ENCODE measurements at places on chromosomes 3 and 15. TPM values are rescaled to one million over a fixed set of nuclear protein-coding genes. Genes with fewer than 3 reads are reported as not detected.

GRCh38 chr3:128554100-128554464 lies 61.1 kb upstream of the GATA2 start:
- DNase-seq = no peak

The MESP1 gene
- total RNA-seq = 0.53 TPM

GRCh38 chr3:73086071-73086494 lies 24.6 kb downstream of the EBLN2 start:
- no peak for DNase-seq

GRCh38 chr3:69207031-69207430 lies 84.6 kb upstream of the LMOD3 start:
- DNase-seq = no peak

DNA sequence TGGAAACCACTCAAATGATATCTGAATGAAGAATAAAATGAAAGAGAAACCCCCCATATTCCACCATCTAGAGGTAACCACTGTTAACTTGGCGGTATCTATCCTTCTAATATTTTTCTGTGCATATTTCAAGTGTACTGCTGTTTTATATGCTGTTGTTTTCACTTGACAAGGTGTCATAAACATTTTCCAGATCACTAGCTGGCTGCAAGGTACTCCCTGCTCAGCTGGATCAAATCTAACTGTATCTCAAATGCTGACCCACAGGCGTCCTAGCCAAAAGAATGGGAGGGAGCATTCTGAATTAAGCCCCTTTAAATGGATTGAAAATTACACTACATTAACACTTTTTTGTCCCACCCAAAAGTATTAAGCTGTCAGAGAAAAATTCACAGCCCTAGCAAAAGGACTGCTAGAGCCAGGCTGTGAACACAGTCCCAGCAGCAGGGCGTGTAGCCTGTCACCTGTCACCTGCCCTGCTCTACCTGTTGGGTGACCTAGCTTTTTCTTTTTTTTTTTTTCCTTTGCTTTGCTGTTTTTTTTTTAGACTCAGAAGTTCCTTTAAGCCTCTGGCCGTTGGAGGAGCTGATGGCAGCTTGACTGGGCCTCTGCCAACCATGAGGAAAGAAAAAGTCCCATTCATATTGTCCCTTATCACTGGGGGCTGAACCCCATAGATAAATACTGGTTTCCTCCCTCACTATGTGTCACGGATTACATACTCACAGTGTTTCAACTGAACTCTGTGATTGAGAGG lies 93.7 kb upstream of the TSC22D2 start:
- peak; percentile 59 for DNase-seq

GRCh38 chr15:78023865-78024518 lies 53.5 kb downstream of the TBC1D2B start:
- DNase-seq = no peak

The LSAMP gene
- 20.1 TPM for total RNA-seq

DNA sequence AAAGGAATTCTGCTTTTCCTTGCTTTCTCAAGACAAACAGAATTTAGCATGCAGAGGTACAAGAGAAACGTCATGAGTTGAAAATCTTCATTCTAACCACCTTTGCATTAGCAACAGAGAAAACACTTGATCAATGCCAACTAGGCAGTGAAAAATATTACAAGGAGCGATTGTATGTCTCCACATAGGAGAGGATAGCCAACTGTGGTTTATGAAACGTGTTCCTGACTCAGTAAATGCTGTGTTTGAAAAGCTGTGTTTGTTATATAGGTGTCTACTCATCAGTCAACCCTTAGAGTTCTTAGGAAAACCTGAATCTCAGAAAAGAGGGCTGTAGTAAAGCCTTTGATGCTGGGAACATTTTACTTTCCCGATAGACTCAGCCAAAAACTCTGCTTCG lies 102.4 kb downstream of the FRMD4B start:
- no peak for DNase-seq

The DENND4A gene
- total RNA-seq = 34.6 TPM

GRCh38 chr3:63687278-63688225 lies 35.1 kb downstream of the SNTN start:
- DNase-seq = no peak

The ZNF385D gene
- 2.9 TPM for total RNA-seq

DNA sequence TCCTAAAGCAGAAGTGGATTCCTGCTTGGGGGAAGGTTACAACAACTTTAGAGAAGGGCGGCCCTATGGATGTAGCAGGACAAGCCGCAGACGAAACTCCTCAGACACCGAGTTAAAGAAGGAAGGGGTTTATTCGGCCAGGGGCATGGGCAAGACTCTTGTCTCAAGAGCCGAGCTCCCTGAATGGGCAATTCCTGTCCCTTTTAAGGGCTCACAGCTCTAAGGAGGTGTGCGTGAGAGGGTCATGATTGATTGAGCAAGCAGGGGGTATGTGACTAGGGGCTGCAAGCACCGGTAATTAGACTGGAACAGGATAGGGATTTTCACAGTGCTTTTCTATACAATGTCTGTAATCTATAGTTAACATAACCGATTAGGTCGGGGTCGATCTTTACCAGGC lies 879 bp upstream of the PDHB start:
- DNase-seq = no peak

DNA sequence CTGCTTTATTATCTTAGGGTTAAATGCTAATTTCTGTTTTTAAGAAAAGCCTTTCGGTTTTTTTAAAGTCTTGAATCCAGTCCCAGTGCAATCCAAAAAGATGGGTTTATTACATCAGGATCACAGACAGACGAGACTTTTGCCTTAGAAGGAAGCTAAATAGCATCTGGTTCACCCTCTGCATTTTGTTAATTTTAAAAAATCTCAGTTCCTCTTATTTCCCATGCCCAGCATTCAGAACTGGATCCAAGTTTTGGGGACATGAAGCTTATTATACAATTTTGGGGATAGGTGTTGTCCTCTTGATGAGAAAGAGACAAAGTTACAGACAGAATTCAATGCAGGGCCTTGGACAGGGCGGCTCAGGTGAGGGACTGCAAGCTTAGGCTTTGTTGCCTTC lies 181.5 kb upstream of the LYSMD4 start:
- DNase-seq = no peak

- DNase-seq = peak; percentile 67
Measured at GRCh38 chr15:82108489-82109078, 62.8 kb upstream of the MEX3B start.

Data from lower lobe of right lung (tissue), 2 donors.